ENCODE measurements at places on chromosomes 2 and 18.
A peak's percentile ranks its signal among the peaks of the same experiment; 100 is the strongest.

GRCh38 chr2:135246711-135247270, 194.7 kb downstream of the RAB3GAP1 start:
- no peak for DNase-seq

DNA sequence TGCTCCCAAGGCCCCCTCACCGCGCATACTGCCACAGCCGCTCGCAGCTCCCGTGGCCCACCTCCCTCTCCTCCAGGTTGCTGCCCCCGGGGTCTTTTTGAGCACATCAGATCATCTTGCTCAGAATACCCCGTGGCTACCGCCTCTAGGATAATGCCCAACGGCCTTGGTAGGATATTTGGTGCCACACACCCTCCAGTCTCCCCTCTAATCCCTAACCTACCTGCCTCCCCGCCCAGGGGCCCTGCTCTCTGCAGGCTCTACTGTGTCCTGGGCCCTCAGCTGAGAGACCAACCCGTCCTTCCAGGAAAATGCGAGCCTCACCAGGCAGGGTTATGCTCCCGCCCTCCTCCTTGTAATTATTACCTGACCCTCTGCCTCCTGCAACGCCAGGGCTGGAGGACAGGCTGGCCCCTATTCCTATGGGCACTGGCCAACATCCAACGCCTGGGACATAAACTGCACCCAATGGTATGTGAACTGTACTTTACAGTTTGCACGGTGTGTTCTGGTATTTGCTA, 1.5 kb upstream of the MTCL1 start:
- no peak for DNase-seq

- DNase-seq: no peak
These were observed 583 bp upstream of the KLHL30 start for GRCh38 chr2:238137885-238138284.

- no peak for DNase-seq
These were observed 127.8 kb downstream of the KLHL29 start for GRCh38 chr2:23512778-23513177.

DNA sequence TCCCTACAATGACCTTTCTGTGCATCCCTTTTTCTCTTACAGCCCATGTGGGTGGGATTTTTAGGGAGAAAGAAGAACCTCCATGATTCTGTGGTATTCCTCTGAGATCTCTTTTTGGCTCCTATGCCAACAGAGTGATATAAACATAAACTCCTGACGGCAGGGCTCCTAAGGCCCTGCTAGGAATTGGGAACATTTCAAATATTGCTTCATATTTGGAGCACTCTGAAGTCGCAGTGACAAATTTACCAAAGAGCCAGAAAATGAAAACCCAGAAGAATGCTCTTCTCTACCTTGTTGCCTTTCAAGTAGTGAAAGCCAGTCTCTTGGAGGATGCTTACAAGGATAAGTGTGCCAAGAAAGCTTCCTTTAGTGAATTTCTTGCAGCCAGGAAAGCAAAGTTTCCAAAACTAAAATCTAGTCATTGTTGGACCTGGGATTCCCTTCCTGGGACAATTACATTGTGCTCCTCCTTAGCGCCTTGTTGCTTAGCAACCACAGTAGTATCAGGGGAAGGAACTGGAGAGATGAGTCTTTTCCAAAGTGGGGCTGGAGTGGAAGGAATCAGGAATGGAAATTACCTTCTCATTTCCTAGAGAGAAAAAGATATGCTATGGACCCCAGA, 7.3 kb upstream of the SETBP1 start:
- no peak for DNase-seq

GRCh38 chr2:65130664-65131175, 814 bp upstream of the RAB1A start:
- DNase-seq: no peak

DNA sequence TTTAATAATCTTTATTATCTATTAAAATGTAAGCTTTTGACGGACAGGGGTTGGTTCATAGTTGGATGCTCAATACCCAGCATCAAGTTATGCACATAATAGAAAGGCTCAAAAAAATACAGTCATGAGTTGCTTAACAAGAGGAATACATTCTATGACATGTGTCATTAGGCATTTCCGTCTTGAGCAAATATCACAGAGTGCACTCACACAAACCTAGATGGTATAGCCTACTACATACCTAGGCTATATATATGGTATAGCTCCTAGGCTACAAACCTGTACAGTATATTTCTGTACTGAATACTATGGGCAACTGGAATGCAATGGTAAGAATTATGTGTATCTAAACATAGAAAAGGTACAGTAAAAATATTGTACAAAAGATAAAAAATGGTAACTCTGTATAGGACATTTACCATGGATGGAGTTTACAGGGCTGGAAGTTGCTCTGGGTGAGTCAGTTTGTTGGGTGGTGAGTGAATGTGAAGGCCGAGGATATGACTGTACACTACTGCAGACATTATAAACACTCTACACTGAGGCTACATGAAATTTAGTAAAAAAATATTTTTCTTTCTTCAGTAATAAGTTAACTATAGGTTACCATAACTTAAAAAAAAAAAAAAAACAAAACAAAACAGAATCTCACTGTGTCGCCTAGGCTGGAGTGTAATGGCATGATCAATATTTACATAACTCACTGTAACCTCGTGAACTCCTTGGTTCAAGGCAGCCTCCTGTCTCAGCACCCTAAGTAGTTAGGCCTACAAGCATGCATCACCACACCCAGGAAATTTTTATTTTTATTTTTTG, 201.2 kb downstream of the NBAS start:
- peak; percentile 73 for DNase-seq

- peak; percentile 61 for DNase-seq
These were observed 33.4 kb upstream of the SERPINB7 start for GRCh38 chr18:63741769-63742168.

GRCh38 chr2:220509096-220509757, 881.8 kb downstream of the SLC4A3 start:
- no peak for DNase-seq

- peak; percentile 97 for DNase-seq
These were observed 26.6 kb upstream of the MAP3K20 start for GRCh38 chr2:173048897-173049661.

- no peak for DNase-seq
These were observed 426.1 kb downstream of the PARD3B start for GRCh38 chr2:204971206-204971907.

GRCh38 chr2:79789811-79790210, 277.0 kb downstream of the CTNNA2 start:
- DNase-seq: no peak

DNA sequence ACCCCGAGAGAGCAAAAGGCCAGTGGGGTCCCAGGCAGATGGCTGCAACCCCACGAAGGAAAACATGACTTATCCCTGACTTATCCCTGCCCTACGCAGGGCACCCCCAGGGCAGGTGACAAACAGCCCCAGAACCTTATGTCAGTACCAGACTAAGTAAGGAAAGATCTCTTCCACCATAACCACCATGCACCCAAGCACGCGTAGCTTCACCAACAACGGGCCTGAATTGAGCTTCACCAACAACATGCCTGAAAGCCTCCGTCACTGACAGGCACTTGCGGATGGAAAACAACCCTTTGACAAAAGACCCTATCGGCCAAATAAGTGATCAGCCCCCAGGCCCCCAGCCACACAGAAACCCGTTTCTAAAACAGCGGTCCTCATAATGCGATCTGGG, 34.1 kb downstream of the HDAC4 start:
- no peak for DNase-seq

DNA sequence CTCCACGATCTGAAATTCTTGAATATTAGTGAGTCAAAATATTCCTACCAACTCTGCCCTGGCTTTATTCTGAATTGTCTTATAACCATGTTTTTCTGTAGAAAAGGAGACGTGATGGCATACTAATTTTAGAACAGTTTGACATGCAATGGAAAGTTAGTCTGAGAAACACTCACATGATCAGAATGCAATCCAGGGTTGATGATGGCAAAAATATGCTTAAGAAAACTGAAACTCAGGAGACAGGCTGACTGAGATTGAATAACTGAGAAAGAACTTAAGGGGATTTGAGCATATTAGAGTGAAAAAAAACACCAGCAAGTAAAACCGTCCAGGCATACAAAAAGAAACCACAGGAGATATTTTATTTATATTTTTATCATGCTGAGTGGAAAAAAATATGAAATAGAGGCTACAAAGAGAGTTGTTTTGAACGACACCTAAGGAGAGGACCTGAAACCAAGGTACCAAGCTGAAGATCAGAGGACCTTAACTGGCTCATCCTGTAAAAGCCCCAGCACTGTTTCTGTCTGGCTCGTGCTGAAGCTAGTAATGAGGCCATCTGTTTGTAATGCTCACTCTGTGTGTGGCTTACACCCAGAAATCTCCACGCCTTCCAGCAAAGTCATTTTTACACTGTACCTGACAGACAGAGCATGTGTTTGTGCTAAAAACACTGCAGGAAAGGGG, 437.2 kb upstream of the PKDCC start:
- peak; percentile 32 for DNase-seq

DNA sequence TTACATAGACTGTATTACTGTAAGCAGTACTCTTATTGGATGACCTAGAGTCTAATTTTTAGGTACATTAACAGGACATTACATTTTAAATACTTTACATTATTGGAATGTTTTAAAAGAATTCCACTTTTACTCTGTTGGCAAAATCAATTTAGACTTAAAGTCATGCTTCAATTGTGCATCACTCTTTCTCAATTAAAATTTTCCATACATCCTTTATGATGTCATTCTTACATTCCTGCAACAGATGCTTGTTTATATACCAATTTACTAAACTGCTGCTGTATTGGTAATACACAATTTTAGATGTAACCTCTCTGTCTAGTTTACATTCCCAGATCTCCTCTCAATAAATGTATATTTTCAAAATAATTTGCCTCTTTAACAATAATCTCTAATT, 440.1 kb downstream of the ZEB2 start:
- DNase-seq: no peak

DNA sequence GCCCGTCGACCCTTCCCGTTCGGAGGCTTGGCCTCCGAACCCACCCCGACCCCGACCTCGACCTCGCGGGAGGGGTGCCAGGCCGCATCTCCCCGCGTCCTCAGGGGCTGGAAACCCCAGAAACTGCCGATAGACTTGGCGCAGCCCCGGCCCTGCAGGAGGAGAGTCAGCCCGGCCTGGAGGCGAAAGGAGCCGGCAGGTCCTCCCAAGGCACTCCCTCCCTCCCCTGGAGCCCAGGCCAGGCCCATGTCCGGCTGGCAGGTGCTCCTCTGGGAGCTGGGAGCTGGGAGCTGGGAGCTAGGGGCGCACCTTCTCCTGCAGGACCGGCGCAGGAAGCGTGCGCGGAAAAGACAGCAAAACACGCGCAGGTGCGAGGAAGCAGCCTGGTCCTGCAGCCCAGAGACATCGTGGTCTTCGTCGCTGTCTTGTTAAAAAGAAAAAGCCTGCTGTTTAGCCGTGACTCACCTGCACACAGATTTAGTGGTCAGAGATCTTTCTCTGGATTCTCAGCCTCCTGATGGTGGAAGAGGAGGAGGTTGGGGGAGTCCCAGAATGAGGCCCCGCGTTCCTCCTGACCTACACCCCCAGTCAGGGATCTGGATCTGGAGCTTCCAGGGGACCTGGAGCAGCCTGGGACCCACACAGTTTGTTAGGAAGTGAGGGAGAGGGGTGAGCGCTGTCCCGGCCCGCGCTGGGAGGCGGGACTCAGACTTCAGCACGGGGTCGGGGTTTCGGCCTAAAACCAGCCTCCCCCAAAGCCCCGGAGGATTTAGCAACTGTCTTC, 660 bp upstream of the MBP start:
- no peak for DNase-seq

GRCh38 chr18:54215069-54215468, 9.4 kb downstream of the MBD2 start:
- peak; percentile 74 for DNase-seq

DNA sequence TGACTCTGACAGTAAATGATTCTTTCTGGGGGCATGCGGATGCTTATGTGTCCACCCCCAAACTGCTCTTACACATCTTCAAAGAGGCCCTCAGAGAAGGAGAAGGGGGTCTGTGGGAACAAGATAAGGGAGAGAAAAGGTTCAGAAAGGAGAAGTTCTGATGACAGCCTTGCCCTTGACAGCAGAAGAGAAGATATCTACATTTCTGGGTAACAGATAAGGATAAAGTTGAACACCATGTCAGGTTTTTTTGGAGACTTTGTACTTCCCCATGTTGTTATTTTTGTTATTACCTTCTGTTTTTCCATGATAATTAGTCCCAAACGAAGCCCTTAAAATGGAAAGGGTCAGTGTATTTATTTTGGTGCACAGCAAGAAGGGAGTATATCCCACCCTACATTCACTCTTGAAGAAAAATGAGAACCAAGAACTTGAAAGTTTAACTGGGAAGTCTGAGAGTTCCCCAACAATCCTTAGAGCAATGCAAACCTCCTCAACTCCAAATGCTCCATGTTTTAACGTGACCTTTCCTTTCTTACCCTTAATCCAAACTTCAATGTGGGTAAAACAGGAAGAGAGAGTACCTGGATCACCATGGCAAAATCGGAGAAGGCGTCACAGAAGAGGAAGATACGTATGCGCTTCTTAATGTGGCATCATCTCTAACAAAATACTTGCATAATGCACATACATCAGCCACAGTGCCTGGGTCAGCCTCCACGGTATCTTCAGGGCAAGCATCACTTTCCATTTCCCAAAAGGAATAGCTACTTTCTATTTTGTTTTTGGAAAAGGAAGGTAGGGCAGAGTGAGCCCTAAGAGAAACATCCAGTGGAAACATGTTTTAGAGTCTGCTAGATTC, 264.6 kb upstream of the STON1 start:
- no peak for DNase-seq

GRCh38 chr2:12416600-12416999, 300.1 kb upstream of the TRIB2 start:
- peak; percentile 61 for DNase-seq

GRCh38 chr2:70757966-70758365, 10.0 kb downstream of the ADD2 start:
- DNase-seq: no peak

DNA sequence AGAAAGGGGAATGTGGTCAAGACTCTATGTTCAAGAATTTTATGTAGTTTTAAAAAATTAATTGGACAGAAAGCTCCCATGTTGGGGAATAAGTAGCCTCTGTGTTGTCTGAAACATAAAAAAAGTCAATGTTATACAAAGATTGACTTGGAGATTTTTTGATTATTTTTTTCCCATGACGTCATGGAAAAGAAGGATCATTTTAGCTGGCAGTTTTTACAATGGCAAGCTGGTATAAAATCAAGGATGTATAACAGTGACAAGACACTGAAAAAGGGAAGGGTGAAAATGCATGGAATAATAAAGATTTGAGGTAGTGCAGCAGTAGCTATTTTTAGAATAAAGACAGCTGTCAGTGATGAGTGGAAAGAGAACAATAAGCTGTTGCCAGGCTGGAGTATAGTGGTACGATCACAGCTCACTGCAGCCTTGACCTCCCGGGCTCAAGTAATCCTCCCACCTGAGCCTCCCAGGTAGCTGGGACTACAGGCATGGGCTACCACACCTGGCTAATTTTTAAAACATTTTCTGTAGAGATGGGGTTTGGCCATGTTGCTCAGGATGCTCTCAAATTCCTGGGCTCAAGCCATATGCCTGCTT, 9.2 kb downstream of the SLC39A10 start:
- no peak for DNase-seq
